T1000 (cell line): ENCODE measurements at places on chromosomes 4 and X.

DNA sequence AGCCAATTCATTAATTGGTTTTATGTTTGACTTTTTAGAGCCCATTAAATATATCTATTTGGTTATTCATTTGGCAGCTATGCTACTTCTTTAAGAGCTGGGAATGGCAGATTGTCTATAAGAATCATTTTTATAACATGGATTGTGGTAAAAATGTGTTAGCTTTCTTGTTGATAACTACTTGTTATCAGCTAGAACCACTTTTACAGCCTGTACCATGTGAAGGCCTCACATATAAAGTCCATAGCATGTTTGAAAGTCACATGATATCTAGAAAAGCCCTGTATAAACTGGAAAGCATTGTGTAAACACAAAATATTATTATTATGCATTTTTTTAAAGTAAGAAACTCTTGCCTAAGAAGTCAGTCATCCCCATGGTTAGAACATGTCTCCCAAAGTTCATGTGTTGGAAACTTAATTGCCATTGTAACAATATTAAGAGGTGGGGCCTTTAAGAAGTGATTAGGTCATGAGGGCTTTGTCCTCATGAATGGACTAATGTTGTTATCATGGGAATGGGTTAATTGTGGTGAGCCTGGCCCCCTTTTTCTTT is 110.9 kb upstream of the BMP2K start:
- no peak for DNase-seq

- DNase-seq, result no peak
Observed at GRCh38 chr4:78781924-78782323, 5.8 kb downstream of the BMP2K start.

DNA sequence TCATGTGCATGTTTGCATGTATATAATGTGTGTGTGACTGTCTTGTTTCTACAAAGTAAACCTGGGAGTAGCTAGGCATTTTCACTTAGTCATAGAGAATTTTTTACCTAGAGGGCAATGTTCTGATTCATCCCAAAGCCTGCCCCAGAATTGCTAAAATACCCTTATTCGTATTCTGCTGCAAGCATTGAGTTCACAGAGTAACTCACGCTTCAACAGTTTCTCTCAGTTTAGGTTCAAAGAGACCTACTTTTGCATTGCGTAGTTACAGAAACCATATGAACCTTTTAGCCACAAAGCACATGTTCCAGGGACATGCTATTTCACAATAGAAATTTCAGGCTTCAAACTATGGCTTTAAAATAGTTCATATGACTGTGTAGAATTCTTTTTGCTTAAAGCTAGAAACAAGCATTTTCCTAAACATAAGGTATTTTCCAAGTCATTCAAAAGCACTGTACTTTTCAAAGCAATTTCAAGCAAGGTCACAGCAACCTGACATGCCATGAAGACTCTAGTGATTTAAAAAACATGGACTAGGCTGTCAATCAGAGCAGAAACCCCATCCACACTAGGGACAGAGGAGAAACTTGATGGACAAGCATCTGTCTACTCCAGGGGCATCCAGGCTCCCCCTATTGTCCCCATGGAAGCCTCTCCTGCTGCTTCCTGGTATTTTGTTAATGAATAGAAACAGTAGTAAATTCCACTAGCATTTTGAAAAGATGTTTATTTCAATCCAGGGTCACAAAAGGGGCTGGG is 81.5 kb upstream of the MAPK10 start:
- no peak for DNase-seq

- peak; percentile 16 for DNase-seq
Observed at GRCh38 chrX:48492293-48492910, 16.4 kb upstream of the PORCN start.

DNA sequence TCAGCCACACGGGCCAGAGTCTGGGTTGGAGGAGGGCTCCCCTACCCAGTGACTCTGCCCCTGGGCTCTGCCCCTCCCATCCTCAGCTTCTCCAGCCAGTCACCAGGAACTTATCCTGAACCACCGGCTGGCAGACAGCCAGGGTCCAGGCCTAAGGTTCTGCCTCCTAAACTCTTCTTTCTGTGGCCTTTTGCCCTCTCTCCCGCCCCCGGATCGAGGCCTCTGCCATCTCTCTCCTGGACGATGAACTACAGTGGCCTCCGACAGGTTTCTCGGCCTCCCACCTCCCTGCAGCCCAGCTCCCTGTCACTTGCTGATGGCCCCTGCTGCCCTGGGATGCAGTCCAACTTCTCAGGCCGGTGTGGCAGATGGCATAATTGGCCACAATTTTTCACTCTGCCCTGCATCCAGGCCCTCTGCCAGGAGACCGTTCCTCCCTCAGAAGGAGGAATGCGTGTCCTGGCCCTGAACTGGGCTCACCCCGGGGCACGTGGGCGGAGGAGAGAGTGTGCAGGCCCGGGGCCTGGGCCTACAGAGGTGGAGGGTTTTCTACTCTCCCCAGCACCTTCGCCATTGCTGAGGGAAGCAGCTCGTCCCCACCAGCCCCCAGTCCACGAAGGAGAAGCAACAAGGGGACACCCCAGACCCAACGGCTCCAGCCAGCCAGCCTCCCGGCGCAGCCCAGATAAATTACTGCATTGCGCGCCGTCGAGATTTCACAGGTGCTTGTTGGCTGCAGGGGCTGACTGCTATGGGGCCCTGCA is 81.9 kb upstream of the LRPAP1 start:
- no peak for DNase-seq

DNA sequence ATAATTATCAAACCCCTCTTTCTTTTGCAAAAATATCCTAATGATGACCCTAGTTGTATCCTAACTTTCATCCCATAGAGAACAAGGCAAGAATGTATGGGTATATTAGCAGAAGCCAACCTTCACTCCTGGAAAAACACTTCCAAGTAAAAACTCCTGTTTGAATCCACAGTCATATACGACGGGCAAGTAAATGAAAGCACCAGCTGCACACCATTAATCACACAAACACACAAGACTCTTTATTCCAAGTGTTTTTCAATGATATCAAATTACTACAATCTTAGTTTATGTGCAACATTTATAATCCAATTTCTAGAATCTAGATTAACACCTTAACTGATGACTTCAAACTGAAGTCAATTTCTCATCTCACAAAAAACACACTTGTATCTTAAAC is 22.9 kb downstream of the ACSL4 start:
- DNase-seq, result no peak

GRCh38 chrX:37906357-37906756 is 59.0 kb upstream of the DYNLT3 start:
- no peak for DNase-seq

- no peak for DNase-seq
Observed at GRCh38 chrX:34381241-34381640, 249.1 kb upstream of the FAM47A start.

- DNase-seq, result no peak
Observed at GRCh38 chrX:20056704-20057103, 60.0 kb downstream of the MAP7D2 start.

DNA sequence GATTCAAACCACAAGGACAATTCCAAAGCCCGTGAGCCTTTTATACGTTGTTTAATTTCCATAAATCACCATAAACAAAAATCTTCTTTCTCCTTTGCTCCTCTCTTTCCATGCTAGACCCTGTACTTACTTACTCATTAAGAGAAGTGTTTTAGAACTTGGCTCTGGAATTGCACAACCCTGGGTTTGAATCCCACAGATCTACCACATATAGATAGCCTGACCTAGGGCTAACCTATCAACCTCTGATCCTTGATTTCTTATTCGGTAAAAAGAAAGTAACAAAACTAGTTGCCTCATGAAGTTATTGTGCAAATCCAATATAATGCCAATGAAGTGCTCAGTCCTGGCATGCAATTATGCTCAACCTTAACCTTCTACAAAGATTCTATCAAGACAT is 68.8 kb downstream of the ZAR1 start:
- no peak for DNase-seq

GRCh38 chrX:149715468-149715867 is 3.6 kb downstream of the MAGEA11 start:
- no peak for DNase-seq
